ENCODE measurements at places on chromosomes 6 and 20. TPM values are rescaled to one million over a fixed set of nuclear protein-coding genes. Genes with fewer than 3 reads are reported as not detected.

Gene MTO1
- total RNA-seq: 33.0 TPM

Gene MUC21
- not detected for total RNA-seq

Gene NR2E1
- total RNA-seq: not detected

Gene COL21A1
- total RNA-seq: 22.5 TPM

Gene PRSS35
- total RNA-seq: 4.1 TPM

Gene GRM1
- total RNA-seq: 0.13 TPM

Gene TMX4
- 56.8 TPM for total RNA-seq

Gene BHLHE23
- total RNA-seq: not detected

DNA sequence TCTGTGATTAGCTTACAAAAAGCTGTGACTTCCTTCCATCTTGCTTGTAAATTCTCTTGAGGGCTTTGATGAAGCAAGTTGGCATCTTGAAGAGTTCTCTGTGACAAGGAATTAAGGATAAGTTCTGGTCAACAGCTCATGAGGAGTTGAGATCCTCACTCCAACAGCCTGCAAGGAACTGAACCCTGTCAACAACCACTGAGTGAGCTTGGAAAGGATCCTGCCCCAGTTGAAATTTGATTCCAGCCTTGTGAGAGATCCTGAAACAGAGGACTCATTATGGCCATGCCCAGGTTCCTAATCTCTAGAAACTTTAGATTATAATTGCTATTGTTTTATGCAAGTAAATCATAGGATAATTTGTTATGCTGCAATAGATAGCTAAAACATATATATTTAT lies 133.7 kb downstream of the PTCHD4 start:
- no peak overlapping the region for H3K27ac ChIP-seq
- H3K4me3 ChIP-seq: no peak overlapping the region
- no peaks in the 10 kb centered on the region for H3K36me3 ChIP-seq
- no peaks in the 10 kb centered on the region for H3K4me1 ChIP-seq

GRCh38 chr20:4305091-4305490 lies 289.7 kb upstream of the RNF24 start:
- H3K4me3 ChIP-seq: no peak overlapping the region
- no peaks in the 10 kb centered on the region for H3K27me3 ChIP-seq
- H3K27ac ChIP-seq: no peak overlapping the region
- no peaks in the 10 kb centered on the region for H3K4me1 ChIP-seq
- H3K36me3 ChIP-seq: no peaks in the 10 kb centered on the region
- no peak for DNase-seq

GRCh38 chr6:113574147-113574546 lies 283.0 kb upstream of the MARCKS start:
- H3K4me1 ChIP-seq: no peaks in the 10 kb centered on the region
- H3K27me3 ChIP-seq: no peaks in the 10 kb centered on the region
- no peak overlapping the region for H3K4me3 ChIP-seq
- H3K36me3 ChIP-seq: no peaks in the 10 kb centered on the region

DNA sequence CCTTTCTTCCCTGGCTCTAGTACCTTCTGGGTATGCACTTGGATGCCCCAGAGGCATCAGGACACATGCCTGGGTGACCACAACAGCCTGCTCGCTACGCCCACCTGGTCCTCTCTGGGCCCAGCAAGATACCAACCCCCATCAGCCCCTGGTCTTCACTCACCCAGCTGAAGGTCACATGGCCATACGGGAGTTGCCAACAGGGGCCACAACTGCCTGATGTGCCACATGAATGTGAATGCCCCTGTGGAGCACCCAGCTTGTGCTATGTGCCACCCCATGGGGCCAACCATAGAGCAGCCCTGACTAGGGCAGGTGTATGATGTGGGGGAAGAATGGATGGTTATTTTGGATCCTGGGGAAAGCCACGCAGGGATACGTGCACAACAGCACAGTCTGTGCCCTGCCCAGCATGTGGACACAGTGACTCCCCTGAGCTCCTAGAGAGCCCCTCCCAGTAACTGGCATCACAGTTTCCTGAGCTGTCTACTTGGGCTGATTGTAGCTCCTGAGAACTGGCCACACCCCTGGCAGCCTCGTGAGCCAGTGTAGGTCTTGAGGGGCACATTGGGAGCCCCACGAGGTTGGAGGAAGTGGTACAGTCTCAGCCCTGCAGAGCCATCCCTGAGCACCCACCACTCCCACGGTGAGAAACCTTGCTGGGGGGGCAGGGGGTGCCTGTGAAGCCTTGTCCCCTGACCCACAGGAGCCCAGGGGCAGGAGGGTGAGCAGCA lies 10.5 kb upstream of the PCMTD2 start:
- no peak overlapping the region for H3K4me3 ChIP-seq
- DNase-seq: peak; percentile 19
- no peaks in the 10 kb centered on the region for H3K36me3 ChIP-seq
- H3K4me1 ChIP-seq: no peaks in the 10 kb centered on the region
- H3K27me3 ChIP-seq: no peaks in the 10 kb centered on the region

DNA sequence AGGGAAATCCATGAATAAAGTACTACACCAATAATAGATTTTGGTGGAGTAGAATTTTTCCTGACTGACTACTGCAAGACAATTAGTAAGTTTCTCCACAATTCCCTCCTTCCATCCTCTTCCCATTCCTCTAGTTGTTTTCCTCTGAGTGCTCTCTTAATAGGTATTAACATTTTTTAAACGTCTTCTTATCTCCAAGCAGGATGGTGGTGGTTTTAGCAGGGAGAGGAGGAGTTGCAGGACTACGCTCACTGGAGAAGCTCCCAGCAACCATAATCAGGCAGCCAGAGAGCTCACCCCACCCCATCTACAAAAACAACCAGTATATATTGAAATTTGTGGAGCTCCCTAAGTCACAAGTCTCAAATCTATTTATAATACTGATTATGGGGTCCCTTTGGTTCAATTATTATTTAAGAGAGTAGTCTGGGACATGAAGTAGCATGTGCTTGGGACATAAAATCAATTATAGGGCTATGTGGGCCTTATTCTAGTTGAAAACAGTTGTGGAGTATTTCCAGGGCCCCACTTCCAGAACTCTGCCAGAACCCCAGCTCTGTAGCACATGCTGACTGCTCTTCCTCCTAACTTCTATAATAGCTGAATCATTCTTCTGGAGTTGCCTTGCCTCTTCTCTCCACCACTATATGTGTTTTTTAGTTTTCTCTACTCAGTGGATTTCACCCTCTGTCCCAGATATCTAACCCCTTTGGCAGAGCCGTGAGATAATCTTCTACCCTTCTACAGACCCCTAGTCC lies 49.8 kb downstream of the MYB start:
- H3K27ac ChIP-seq: no peak overlapping the region
- H3K27me3 ChIP-seq: no peaks in the 10 kb centered on the region
- H3K4me1 ChIP-seq: no peaks in the 10 kb centered on the region
- no peak for DNase-seq
- no peak overlapping the region for H3K4me3 ChIP-seq

- H3K27me3 ChIP-seq: no peaks in the 10 kb centered on the region
- no peaks in the 10 kb centered on the region for H3K36me3 ChIP-seq
- no peaks in the 10 kb centered on the region for H3K4me1 ChIP-seq
- H3K4me3 ChIP-seq: no peak overlapping the region
- H3K27ac ChIP-seq: no peak overlapping the region
- no peak for DNase-seq
Measured at GRCh38 chr6:33630014-33630413, 8.9 kb downstream of the ITPR3 start.

- no peak overlapping the region for H3K27ac ChIP-seq
- no peaks in the 10 kb centered on the region for H3K36me3 ChIP-seq
Measured at GRCh38 chr6:17504005-17504404, 96.1 kb upstream of the FAM8A1 start.

DNA sequence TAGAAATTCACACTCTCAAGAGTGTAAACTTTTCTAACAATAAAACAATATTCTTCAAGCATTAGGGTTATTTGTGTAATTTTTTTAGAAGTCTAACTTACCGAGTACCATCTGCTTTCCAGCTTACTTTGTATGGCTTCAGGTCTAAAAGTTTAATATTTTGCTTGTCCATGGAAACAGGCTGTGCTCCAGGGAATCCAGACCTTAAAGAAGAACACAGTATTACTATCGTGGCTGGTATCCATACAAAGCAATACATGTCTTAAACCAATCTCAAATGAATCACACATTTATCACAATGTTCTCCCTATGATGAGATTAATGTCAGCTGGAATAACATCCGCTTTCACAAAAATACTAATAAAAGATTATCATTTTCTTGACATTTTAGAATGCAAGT lies 73.0 kb downstream of the RNGTT start:
- no peak for DNase-seq
- H3K36me3 ChIP-seq: peaks cover 1% of the 10 kb centered on the region
- H3K4me1 ChIP-seq: no peaks in the 10 kb centered on the region
- H3K4me3 ChIP-seq: no peak overlapping the region
- no peaks in the 10 kb centered on the region for H3K27me3 ChIP-seq

- no peaks in the 10 kb centered on the region for H3K27me3 ChIP-seq
- no peak overlapping the region for H3K4me3 ChIP-seq
- H3K27ac ChIP-seq: no peak overlapping the region
- no peaks in the 10 kb centered on the region for H3K36me3 ChIP-seq
- no peak for DNase-seq
- no peaks in the 10 kb centered on the region for H3K4me1 ChIP-seq
Measured at GRCh38 chr20:50743087-50743486, 11.7 kb downstream of the PARD6B start.

DNA sequence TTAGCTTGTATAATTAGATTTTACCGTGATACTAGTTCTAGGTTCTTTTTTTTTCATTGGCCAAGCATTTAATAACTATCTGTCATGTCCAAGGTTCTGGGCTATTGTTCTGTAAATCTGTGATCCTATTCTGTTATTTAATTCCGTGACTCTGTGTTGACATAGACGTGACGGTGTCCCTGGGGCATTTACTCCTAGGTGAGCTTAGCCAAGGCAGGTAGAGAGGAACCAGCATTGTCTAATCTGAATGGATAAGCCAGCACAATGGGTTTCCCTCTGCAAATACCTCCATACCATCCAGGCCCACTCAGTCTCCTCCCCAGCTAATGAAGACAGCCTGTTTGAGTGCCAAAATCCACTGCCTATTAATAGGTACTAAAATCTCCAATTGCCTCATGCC lies 8.9 kb upstream of the CDSN start:
- no peak for DNase-seq
- H3K4me3 ChIP-seq: no peak overlapping the region
- H3K36me3 ChIP-seq: no peaks in the 10 kb centered on the region
- no peaks in the 10 kb centered on the region for H3K27me3 ChIP-seq
- no peak overlapping the region for H3K27ac ChIP-seq

DNA sequence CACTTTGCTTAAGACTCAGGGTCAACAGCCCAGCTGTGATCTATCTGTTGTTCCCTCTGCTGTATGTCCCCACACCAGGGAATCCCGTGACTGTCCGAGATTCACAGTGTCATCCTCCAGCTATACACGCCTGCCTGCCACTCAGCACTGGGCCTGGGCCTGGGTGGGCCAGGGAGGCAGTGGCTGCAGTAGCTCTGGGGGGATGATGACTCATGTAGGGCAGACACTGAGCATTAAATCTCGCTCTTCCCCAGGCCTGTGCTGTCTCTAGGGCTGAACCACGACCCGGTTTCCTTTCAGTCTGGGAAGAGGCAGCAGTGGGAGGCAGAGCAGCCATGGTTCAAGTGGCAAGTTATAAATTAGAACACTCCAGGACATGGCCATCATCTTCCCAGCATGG lies 173.9 kb downstream of the LRFN2 start:
- H3K4me3 ChIP-seq: no peak overlapping the region
- no peak for DNase-seq
- H3K27ac ChIP-seq: no peak overlapping the region
- no peaks in the 10 kb centered on the region for H3K27me3 ChIP-seq
- H3K4me1 ChIP-seq: no peaks in the 10 kb centered on the region

DNA sequence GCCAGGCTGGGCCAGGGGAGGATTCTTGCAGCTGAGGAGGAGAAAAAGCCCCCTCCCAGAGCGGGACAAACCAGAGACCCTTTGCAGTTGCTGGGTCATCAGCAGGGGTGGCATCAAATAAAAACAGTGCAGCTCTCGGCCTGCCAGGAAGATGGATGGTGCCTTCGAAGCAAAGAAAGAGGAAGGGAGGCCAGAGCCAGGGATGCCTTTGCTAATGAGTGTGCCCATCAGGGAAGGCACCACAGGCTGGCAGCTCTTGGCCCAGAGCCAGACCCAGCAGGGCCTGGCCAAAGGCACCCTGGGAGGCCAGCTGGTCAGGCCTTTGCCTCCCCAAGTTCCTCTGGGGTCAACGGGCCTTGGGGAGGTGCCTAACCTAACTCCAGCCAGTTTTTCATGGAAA lies 26.3 kb upstream of the ZNF318 start:
- no peaks in the 10 kb centered on the region for H3K36me3 ChIP-seq
- no peaks in the 10 kb centered on the region for H3K4me1 ChIP-seq
- H3K27me3 ChIP-seq: no peaks in the 10 kb centered on the region
- no peak overlapping the region for H3K4me3 ChIP-seq

GRCh38 chr6:17446713-17447112 lies 53.3 kb downstream of the CAP2 start:
- DNase-seq: no peak
- H3K36me3 ChIP-seq: no peaks in the 10 kb centered on the region
- H3K4me1 ChIP-seq: no peaks in the 10 kb centered on the region
- H3K27me3 ChIP-seq: no peaks in the 10 kb centered on the region
- no peak overlapping the region for H3K4me3 ChIP-seq

DNA sequence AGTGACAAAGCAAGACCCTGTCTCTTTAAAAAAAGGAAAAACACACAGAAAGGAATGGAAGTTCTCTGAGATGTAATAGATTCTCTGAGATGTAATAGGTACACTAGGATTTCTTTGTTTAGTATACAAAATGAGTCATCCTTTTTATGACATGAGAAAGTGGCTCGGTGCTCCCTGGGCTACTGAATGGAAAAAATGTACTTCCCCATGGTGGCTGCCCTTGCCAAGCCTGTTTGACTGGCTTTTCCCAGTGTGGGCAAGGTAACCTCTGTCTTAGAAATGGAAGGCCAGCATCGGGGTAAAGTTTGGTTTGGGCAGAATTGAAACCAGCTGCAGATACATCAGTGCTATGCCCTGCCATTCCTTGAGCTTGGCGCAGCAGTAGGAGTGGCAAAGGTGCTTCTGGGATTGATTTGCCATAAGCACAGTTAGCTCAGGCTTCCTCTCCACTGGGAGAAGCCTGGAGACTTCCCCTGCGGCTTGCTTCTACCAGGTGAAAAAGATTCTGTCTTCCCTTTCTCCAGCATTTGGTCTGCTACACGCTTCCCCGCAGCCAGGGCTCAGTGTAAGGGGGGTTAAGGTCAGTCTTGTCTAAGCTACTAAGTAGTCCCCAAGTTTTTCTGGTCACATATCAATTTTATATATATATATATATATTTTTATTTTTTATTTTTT lies 24.5 kb downstream of the ARFGEF2 start:
- H3K27me3 ChIP-seq: no peaks in the 10 kb centered on the region
- no peak for DNase-seq
- no peaks in the 10 kb centered on the region for H3K4me1 ChIP-seq
- no peak overlapping the region for H3K27ac ChIP-seq
- peaks cover 6% of the 10 kb centered on the region for H3K36me3 ChIP-seq
- no peak overlapping the region for H3K4me3 ChIP-seq

- H3K36me3 ChIP-seq: no peaks in the 10 kb centered on the region
- peaks cover 7% of the 10 kb centered on the region for H3K4me1 ChIP-seq
- DNase-seq: no peak
- H3K4me3 ChIP-seq: no peak overlapping the region
Measured at GRCh38 chr20:41054847-41055230, 26.2 kb downstream of the TOP1 start.
